NCI-H187 treated with DMSO at 0.1 percent for 48 hours (cell line): ENCODE measurements at places on chromosomes 16 and 17.

- DNase-seq, result no peak
Measured at GRCh38 chr16:88499292-88499691, 46.2 kb downstream of the ZFPM1 start.

DNA sequence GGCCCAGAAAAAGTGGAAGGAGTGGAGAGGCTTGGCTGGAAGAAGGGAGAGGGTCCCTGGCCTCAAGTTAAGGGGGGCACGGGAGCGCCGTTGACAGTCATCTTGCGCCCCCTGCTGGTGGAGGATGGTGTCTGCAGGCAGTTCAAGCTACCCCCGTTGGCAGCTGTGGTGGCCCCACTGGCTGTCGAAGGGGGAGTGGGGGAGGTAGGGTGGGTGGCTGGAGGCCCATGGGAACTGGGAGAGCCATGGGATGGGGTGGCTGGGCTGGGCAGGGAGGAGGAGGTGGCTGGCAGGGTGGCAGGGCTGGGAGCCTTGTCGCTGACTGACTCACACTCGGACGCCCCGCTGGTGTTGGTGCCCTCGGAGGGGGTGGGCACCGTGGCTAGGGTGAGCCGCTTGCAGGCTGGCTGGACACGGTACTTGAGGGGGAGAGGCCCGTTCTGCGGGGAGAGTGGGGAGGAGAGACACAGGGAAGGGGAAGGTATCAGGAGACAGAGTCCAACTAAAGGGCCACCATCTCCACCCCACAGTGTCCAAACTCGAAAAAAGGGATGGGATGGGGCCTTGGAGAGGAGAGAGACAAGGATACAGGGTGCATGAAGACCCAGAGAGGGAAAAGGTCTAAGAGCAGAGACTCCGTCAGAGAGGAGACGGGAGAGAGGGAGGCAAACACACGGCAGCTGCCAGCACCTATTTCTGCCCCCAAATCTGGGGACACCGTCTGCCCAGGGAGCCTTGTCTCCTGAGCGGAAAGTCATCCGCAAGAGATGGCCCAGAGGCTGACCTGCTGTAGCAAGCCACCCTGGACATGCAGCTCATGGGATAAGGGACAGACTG lies 5.2 kb downstream of the CISD3 start:
- no peak for DNase-seq

- DNase-seq, result no peak
Measured at GRCh38 chr16:83772806-83773205, 35.0 kb upstream of the HSBP1 start.

GRCh38 chr16:31460582-31461002 lies 1.3 kb downstream of the ARMC5 start:
- DNase-seq, result no peak

GRCh38 chr16:31714903-31715504 lies 158.6 kb upstream of the ZNF267 start:
- no peak for DNase-seq

DNA sequence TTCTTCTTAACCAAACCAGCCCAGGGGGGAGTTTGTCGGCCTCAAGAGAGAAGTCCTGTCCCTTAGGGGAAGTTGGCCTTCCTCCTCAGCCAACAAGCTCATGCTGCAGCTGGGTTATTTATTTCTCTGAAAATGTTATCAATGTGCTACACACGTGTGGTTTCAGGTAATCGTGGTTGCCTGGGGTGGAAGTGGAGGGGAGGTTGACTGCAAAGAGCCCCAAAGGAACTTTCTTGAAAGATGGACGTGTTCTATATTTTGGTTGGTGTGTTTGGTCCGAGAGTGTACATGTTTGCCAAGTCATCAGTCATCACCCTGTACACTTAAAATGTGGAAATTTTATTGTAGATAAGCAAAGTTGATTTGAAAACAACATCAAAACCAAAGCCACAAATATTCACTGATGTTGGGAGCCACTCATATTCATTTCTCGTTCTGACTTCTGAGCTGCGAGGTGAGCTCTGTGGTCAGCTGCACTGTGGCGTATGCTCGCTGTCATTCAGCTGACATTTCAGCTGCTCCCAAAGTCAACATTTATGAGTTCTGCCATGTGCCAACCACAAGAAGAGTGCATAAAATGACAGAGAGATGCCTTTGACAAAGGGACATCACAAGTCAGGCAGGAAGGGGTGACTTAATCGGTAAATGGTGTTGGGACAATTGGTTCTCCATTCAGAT lies 26.5 kb upstream of the ADGRG1 start:
- no peak for DNase-seq

DNA sequence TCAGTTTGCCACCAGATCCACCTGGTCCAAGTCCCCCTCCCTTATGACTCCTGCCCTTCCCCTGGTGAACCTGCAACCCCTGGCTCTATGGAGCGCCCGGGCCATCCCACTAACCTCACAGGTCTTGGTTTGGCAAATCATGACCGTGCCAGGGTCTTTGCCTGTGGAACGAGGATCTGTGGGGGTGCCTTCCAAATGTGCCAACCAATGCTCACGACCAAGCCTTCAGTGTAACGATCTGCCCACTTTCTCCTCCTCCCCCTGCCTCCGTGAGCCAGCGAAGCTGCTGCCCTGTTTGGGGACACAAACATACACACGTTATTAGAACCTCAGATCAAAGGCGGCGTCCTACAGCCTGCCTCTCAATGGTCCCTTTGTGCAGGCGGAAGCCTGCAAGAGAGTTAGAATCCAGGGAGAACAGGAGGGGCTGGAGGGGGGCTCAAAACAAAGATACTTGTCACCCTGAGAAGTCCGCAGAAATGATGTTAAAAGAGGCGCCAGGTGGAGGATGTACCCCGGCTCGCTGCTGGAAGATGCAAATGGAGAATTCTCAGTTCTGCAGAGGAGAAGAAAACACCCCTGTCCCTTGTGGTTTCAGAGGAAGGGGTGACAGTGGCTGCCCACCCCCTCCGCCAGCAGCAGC lies 9.0 kb upstream of the NKD1 start:
- no peak for DNase-seq

- DNase-seq, result no peak
Measured at GRCh38 chr16:84959784-84960417, 51.4 kb downstream of the ZDHHC7 start.

- DNase-seq, result no peak
Measured at GRCh38 chr16:58513874-58514273, 1.4 kb upstream of the SETD6 start.

- DNase-seq, result no peak
Measured at GRCh38 chr17:1629504-1630310, 1.1 kb upstream of the SLC43A2 start.

GRCh38 chr17:29624586-29624985 lies 1.9 kb upstream of the CORO6 start:
- DNase-seq, result no peak

- no peak for DNase-seq
Measured at GRCh38 chr17:12571606-12572005, 94.1 kb upstream of the MYOCD start.

GRCh38 chr16:8251298-8251697 lies 339.0 kb downstream of the TMEM114 start:
- no peak for DNase-seq

DNA sequence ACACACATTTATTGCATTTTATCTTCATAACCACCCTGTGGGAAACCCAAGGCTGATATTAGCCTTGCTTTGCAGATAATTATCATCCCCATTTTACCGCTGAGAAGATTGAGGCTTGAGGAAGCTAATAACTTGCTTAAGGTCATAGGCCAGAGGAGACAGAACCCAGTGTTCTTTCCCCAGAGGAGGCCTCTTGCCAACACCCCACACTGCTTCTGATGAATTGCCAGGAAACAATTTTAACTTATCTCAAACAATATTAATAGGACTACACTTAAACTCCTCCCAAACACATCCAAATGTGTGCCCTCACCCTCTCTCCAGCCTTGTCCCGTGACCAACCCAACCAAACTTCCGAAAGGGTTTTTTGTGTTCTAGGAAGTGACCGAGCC lies 2.1 kb upstream of the SPG7 start:
- no peak for DNase-seq

- DNase-seq, result no peak
Measured at GRCh38 chr16:56613706-56614105, 5.3 kb downstream of the MT2A start.

DNA sequence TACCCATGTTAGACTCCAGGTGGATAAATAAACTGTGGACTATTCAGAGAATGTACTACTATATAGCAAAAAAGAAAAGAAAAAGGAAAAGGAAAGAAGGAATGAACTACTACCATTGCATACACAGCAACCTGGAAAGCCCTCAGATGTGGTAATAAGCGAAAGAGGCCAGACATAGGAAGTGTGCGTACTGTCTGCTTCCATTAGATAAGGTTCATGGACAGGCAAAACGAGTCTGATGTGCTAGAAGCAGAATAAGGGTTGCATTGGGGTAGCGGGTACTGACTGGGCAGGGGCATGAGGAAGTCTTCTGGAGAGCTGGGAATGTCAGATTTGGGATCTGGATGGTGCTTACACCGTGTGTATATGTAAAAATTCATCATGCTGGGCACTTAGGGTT lies 21.8 kb downstream of the CLEC16A start:
- DNase-seq, result no peak

DNA sequence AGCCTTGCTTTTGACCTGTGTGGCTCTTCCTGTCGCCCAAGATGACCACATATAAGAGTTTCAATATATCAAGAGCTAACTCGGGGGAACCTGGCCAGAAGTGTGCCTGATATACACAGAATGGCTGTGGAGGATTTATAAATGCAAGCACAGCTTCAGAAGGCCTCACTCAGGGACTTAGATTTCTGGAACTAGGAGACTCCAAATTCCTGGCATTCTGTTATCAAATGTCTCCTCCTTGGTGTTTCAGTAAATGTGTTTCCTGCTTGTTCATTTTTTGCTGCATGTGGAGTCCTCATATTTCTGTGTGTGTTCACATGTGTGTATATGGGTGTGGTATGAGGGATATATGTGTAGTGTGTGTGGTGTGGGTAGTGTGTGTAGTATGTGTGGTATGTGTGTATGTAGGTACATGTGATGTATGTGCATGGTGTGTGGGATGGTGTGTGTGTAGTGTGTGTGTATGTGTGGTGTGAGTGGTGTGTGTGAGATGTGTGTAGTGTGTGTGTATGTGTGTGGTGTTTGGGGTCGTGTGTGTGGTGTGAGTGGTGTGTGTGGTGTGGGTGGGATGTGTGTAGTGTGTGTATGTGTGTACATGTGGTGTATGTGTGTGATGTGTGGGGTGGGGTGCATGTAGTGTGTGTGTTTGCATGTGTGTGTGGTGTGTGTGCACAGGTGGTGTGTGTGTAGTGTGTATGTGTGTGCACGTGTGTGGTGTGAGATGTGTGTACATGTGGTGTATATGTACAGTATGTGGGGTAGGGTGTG lies 981 bp upstream of the CD300H start:
- DNase-seq, result no peak

DNA sequence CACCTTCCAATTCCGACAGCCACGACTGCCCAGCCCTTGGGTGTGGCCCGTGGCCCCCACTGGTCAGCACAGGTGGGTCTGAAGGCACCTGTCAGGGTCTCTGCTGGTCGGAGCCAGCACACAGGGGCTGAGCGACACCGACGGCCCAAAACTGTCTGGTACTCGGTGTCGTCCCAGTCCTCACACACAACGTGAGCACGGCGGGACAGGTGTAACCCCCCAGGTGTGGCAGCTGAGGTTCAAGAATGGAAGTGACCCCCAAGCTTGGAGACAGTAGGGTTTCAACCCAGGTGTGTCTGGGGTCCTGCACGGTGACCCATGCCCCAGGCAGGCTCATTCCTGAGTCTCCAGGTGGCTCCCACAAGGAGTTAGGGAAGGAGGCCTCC lies 1.0 kb downstream of the GALNS start:
- DNase-seq, result no peak

DNA sequence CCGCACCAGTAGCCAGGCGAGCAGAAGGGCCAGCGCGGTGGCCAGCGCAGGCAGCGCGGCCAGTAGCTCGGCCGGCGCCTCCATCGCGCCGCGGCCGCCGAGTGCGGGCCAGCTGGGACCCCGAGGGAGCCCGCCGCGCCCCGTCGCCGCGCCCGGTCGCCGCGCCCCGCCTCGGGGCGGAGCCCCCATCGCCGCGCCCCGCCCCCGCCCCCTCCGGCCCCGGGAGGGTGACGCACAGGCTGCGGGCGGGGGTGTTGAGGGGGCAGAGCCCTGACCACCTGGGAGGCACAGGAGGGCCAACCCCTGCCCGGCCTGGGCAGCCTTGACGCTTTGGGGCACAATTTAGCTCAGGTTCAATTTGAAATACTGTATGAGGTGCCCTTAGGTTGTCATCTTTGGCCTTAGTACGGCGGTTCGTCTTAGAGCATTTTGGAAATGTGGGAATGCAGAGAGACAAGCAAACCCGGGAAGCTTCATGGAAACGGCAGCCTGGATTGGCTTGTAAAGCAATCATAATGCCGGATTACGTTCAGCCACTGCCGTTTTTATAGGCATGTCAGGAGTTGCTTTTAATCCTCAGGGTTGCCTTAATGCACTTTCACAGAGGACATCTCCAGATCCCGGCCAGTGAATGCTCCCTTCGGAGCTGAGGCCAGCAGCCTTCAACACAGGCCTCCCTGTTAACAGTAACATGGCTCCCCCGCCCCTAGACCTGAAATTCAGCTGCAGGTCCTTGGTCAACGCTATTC lies at the start of gene MXRA7:
TSS of gene MXRA7 (minus strand) at position 103 of the 749 bp plus-strand sequence. CDS start at position 84, 19 bp downstream.
- no peak for DNase-seq

DNA sequence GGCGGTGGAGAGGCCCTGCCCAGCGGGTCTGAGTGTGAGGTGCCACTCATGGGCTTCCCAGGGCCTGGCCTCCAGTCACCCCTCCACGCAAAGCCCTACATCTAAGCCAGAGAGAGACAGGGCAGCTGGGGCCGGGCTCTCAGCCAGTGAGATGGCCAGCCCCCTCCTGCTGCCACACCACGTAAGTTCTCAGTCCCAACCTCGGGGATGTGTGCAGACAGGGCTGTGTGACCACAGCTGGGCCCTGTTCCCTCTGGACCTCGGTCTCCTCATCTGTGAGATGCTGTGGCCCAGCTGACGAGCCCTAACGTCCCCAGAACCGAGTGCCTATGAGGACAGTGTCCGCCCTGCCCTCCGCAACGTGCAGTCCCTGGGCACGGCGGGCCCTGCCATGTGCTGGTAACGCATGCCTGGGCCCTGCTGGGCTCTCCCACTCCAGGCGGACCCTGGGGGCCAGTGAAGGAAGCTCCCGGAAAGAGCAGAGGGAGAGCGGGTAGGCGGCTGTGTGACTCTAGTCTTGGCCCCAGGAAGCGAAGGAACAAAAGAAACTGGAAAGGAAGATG lies 11.2 kb downstream of the VASN start:
- no peak for DNase-seq
